ENCODE measurements at places on chromosomes 2 and 18.

- DNase-seq, result no peak
Measured at GRCh38 chr18:2535419-2535910, 35.8 kb downstream of the METTL4 start.

DNA sequence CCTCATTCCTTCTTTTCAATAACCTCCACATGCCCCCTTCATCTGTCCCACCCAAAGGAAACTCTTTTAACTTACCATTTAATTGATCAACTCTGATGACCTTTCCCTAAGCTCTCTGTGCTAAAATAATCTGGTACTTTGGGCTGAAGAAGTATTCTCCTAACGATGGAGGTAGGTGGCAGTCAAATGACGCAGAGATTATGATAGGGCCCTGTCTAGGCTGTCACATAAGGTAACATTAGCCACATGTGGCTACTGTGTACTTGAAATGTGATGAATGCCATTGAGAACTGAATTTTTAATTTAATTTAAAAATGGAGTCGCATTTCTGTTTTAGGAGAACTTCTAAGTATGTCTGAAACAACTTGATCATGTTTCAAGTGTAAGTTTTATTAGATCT lies 140.5 kb upstream of the TNP1 start:
- DNase-seq, result no peak

GRCh38 chr2:232545511-232546375 lies 4.6 kb downstream of the TIGD1 start:
- no peak for DNase-seq

DNA sequence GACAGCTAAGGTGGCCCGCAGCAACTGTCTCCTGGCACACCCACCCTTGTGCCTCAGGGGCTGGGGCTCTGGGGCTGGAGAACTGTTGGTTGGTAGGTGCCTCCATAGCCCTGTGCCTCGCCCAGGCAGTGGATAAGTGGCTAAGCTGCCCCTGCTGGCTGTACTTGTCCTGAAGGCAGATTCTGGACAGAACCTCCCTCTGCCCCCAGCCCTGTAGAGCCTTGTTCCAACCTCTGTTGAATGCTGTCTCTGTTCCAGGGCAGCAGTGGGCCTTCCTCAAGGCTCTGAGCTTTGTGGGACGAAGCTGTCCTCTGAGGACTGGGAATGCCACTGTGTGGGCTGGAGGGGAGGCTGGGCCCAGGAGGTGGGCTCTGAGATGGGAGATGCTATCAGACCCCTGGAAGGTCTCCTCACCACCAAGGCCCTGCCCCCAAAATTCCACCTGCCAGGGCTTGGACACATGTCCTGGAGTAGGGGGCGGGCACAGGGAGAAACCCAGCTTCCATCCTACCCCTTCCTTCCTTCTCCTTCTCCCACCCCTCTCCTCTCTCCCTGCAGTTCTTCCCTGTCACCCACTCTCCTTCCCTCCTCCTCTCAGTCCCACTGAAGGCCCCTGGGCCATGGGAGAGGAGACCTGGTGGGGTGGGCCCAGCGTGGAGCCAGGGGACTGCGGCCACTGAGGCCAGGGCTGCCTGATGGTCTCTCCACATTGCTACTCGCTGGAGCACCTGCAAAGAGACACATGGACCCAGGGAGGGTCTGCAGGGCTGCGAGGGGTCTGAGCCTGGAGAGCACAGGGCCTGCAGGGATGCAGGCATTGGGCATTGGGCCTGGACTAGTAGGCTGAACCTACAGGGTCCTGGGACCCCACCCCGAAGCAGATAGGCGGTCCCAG lies 1.7 kb upstream of the PDCD1 start:
- DNase-seq, result no peak

- no peak for DNase-seq
Measured at GRCh38 chr2:99640635-99641151, 150.9 kb upstream of the REV1 start.

- no peak for DNase-seq
Measured at GRCh38 chr2:110946902-110947301, 173.8 kb upstream of the BCL2L11 start.

GRCh38 chr2:200336980-200337615 lies 30.6 kb downstream of the SPATS2L start:
- DNase-seq, result no peak

GRCh38 chr2:44244135-44244871 lies 31.0 kb upstream of the SLC3A1 start:
- DNase-seq, result peak; percentile 64

DNA sequence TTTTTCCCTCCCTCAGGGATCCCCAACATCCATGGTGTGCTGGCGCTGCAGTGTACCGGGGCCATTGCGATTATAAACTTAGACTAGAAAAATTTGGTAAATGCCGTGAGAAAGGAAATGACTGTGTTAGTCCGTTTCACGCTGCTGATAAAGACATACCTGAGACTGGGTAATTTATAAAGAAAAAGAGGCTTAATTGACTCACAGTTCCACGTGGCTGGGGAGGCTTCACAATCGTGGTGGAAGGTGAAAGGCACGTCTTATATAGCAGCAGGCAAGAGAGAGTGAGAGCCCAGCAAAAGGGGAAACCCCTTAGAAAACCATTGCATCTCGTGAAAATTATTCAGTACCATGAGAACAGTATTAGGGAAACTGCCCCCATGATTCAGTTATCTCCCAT lies 44.3 kb downstream of the NTSR2 start:
- no peak for DNase-seq

DNA sequence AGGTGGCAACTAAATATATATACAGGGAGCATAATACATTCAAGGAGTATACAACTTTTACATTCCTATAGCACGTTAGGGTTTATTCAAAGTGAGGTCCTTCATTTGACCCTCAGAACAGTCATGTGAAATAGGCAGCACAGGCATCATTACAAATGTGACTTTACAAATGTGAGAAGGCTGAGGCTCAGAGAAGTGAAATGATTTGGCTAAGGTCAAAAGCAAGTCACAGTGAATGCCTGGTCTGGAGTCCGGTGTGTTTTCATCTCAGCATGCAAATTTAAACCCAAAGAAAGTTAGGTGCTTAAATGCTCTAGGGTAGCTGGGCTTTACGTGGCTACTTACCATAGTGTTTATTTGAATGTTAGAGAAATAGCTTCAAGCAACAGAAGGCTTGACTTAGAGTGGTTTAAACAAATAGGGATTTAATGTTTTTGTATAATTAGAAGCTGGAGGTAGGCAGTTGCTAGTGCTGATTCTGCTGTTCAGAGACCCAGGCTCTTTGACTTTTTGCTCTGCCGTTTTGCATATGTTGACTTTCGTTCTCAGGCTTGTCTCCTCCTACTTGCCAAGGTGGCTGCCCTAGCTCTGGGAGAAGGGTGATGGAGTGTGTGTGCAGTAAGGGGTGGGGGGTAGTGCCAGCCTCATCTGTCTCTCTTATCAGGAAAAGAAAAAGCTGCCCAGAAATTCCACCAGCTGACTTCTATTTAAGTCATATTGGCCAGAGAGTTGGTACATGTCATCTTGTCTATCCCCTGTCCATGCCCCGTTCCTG lies 89.2 kb downstream of the PLCL1 start:
- no peak for DNase-seq

DNA sequence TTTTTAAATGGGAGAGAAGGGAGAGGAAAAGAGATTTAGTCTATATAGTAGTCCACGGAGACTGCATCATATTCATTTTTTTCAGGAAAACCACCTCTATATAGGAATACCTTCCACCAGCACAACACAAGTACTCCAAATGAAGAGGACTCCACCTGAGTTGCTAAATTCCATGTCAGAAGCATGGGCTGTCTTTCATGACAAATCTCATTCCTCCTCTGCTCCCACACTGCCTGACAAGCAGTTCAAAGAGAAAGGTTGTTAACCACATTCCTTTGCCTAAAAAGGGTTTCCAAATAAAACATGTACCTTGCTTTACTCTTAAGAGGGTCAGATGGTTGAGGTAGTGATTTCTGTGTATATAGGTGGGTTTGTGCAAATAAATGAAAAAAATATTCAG lies 122.0 kb downstream of the TMEFF2 start:
- DNase-seq, result no peak

- no peak for DNase-seq
Measured at GRCh38 chr2:231197706-231198290, 633 bp upstream of the ARMC9 start.

DNA sequence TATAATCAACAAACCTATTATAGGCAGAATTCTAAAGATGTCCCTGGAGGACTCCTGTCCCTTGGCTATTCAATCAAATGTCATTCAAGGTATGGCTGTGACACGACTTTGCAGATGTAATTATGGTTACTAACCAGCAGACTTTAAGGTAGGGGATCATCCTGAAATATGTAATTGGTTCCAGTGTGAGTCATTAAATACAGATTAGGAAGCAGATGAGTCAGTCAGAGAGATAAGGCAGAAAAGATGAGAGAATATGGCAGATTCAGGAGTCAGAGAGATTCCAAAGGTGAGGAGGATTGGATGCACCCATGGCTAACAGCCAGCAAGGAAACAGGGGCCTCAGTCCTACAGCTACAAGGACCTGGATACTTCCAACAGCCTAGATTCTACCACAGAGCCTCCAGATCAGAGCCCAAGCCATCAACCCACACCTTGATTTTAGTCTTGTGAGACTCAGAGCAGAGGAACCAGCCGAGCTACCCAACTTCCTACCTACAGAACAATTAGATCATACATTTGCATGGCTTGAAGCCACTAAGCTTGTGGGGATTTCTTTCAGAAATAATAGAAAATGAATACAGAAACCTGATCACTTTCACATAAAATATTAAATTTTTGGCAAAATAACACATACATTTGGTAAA lies 11.2 kb upstream of the PROM2 start:
- no peak for DNase-seq

GRCh38 chr2:158120102-158120501 lies 18.4 kb downstream of the UPP2 start:
- no peak for DNase-seq

DNA sequence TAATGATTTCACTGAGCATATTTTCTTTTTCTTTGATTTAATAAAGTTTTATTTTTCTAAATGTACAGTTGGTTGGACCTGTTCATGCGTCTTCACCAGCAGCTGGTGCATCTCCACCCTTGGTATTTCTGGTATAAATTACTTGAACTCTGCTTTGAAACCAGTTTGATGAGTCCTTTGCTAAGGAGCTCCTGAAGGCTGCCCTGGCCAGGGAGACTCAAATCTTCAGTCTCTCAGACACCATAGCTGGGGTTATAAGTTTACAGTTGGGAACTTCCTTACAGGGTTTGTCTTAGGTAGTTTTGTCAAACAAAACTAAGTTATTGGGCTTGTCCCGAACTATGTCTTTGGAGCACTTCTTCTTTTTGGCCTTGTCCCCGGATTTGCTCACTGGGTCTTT lies 44.7 kb downstream of the HS1BP3 start:
- DNase-seq, result no peak

DNA sequence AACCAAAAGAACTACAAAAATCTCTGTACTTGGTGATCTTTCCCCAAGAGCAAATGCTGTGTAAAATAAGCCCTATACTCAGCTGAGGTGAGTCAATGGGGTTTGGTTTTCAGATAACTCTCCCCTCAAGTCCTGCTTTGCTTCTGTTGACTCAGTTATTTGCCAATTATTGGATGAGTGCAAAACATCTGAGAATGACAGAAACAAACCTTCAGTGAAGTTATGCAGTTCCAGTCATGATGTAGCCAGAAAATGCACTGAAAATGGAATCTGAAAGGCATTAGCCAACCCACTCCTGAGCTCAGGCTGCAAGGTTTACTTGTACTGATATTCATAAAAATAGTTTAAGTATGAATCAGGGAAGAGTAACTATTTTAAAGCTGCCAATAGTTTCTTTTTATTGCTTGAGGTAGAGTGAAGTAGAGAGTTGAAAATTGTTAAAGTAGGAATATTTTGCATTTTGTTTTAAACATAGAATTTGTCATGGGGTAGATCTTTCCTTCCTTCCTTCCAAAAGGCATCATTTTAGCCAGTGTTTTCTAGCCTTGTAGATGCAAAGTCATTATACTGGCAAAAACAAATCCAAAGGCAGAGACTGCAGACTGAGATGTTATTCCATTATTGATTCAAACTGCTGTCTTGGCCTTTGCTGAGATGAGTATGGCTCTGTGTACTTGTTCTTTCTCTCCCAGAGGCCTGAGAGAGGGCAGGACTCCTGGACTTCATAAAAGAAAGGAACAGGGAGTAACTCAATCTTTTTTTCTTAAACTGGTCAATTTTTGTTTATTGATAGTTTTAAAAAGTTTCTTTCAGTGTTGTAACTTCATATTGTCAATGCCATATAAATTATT lies 215.3 kb downstream of the RND3 start:
- no peak for DNase-seq

- no peak for DNase-seq
Measured at GRCh38 chr2:96253006-96253405, 12.8 kb downstream of the TMEM127 start.

DNA sequence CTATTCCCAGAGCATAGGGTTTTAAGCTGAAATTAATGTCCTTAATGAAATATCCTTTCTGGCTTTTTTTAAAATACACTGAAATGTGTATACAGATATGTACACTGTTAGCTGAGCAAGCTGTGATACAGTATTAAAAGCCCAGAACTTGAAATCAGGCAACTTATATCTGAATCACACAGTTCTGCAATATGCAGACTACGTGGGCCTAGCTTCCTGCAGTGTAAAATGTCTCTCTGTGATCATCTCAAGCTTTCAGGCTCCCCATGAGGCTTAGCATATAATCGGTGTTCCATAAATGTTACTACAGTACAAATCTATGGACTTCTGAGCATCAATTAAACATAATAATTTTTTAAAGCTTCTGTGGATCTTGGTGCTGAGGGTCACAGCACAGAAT lies 8.2 kb downstream of the FBXO15 start:
- no peak for DNase-seq

DNA sequence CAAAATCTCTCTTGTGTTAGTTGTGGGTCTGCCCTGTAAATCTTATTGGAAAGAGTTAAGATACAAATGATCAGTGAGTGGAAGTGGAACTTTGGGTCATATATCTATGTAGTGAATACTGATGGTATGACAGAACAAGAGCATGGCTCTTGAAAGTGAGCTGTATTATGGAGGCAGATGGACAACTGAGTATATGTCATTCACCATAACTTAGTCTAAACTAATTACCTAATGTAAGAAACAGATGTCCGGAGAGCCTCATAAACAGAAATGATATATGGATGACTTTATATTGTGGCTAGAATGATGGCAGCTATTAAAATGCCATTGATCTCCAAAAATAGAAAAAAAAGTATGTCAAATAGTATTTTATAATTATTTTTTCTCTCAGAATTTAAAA lies 72.4 kb downstream of the FASTKD2 start:
- no peak for DNase-seq

- DNase-seq, result peak; percentile 93
Measured at GRCh38 chr2:96145036-96145847, at the start of gene DUSP2. TSS of gene DUSP2 (minus strand) at chr2:96145440. CDS start at chr2:96145354, 86 bp downstream.

DNA sequence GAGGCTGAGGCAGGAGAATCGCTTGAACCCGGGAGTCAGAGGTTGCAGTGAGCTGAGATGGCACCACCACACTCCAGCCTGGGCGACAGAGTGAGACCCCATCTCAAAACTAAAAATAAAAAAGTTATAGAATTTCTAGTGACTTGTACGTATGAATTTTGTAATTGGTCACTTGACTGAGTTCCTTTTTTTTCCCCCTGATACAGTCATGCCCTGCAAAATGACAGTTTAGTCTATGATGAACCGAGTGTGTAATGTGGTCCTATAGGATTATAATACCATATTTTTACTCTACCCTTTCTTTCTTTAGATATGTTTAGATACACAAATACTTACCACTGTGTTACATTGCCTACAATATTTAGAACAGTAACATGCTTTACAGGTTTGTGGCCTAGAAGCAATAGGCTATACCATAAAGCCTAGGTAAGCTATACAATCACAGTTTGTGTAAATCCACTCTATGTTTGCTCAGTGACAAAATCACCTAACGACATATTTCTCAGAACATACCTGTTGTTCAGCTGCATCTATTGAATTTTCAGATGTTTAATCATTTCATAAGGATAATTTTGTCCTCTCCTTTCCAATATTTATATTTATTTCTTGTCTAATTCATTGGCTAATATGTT lies 25.4 kb downstream of the SOCS6 start:
- no peak for DNase-seq

All from CD8-positive, alpha-beta memory T cell (primary cell).